ENCODE measurements at places on chromosomes 4 and X. TPM values are rescaled to one million over a fixed set of nuclear protein-coding genes. Genes with fewer than 3 reads are reported as not detected.

TNIP2 gene
- polyA plus RNA-seq: 24.9 TPM

DNA sequence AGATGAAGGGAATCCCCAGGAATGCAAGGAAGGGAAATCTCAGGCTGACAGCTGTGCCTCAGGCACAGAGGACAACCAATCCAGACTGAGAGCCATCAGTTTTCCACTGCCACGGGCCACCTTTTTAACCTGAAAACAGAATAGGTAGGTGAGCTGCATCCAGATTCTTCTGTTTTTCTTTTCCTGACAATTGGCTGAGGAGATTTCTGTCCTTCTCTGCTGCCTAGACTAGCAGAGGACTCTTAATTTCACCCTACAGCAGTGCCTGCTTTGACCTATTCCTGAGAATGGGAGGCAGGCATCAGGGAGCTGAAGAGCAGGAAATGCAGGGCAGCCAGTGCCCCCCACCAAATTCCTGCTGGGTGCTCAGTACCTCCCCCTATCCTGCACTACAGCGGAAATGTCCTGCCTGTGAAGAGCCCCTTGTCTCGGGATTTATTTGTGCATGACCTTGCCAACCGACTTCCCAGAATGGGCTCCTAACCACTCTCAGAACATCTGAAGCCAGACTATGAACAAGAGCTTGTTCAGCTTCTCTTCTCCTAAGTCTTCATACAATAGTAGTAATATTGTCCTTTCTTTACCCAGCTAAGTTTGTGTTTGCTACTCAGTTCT is 65.1 kb downstream of the CASK start:
- DNase-seq: no peak

ZFP42 gene
- not detected for polyA plus RNA-seq

GRCh38 chr4:38109896-38110295 is 149.7 kb downstream of the PTTG2 start:
- DNase-seq: no peak

REPS2 gene
- polyA plus RNA-seq: 3.4 TPM

WNK3 gene
- polyA plus RNA-seq: 0.45 TPM

PCDH10 gene
- polyA plus RNA-seq: 0.63 TPM

DNA sequence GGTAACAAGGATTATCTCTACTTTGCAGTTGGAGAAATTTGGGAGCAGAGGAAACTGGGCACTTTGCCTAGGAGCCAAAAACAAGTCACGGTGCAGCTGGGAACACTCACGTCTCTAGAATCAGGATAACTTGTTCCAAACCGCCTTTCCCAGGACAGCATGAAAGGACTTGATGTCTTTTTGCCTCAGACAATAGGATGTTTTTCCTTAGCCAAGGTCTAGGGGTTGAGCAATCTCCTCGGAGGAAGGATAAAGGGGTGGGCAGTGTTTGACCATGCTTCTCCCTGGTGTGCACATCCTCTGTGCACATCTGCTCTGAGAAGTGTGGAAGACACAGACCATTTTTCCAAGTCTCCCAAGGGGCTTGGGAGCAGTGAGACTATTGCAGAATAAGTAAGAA is 1.7 kb upstream of the SPARCL1 start:
- peak; percentile 73 for DNase-seq

ZRSR2 gene
- polyA plus RNA-seq: 13.6 TPM

MAGEC2 gene
- not detected for polyA plus RNA-seq

Measured in right cardiac atrium (tissue), 5 donors.